ENCODE measurements at places on chromosomes 16 and 17.

GRCh38 chr17:17763136-17763535 lies 73.7 kb downstream of the SREBF1 start:
- no peak for ATAC-seq

GRCh38 chr17:6374271-6374691 lies 60.6 kb downstream of the AIPL1 start:
- ATAC-seq: peak; percentile 66

DNA sequence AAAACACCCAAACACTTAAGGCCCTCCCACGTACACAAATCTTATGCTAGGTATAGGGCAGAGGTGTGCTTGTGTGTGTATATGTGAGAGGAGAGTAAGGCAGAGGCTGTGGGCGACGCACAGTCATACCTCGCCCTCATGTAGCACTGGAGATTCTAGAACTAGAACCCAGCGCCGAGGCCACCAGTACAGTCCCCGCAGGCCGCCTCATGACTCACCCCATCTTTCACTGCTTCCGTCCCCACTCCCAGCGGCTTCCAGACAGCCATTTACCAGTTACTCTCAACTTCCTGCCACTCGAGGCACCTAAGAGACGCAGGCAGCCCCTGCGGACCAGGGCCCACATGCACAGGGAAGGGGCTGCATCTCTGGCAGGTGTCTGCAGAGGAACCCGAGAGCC lies 23.2 kb upstream of the CYTH1 start:
- ATAC-seq: peak; percentile 97

DNA sequence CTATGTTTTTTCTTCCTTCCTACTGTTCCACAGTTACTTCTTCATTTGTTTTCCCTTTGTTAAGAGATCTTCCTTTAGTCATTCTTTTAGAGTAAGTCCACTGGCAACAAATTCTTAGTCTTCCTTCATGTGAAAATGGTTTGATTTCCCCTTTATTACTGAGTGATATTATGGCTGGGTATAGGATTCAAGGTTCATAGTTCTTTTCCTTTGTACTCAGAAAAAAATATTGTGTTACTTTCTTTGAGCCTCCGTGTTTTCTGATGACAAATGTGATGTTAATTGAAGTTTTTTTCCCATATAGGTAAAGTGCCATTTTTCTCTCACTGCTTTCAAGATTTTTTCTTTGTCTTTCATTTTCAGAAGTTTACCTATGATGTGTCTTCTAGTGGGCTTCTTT lies 283.1 kb upstream of the TBX2 start:
- no peak for ATAC-seq

DNA sequence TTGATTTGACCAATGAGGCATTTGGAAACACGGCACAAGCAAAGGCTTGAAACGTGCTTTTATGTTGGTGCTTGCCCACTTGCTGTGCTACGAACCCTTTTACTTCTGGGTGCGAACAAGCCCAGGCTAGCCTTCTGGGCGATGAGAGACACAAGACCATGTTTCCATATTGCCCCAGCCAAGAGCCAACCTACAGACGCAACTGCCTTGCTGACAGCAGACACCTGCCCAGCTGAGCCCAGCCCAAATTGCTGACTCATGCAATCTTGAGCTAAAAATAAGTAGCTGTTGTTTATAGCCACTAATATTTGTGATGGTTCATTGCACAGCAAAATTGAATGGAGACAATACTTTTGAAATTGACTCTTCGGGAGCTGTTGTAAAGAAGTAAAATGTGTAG lies 464.5 kb downstream of the WWOX start:
- no peak for ATAC-seq

- ATAC-seq: no peak
Measured at GRCh38 chr16:28497861-28498599, 3.6 kb downstream of the APOBR start.

- ATAC-seq: no peak
Measured at GRCh38 chr17:29929006-29929532, 959 bp downstream of the SSH2 start.

DNA sequence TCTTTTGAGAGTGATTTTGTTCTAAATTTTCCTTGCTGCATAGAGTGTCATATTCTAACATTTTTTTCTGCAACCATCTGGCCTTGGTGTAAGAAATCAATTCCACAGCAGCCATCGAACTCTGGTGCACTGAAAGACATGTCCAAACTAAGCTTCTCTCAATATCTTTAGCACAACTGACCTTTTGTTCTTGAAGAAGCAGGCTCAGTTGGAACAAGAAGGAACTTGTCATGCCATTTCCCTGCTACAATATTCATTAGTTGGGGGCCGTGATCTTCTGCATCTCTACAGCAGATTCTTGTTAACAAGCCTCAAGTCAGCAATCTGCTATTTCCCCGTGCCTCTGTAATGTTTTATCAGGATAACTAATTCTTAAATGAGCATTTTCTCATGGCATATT lies 1305.6 kb downstream of the CDH11 start:
- no peak for ATAC-seq

GRCh38 chr17:30263552-30264333 lies 28.0 kb downstream of the BLMH start:
- no peak for ATAC-seq

- ATAC-seq: no peak
Measured at GRCh38 chr16:68408428-68408827, 39.9 kb downstream of the SMPD3 start.
